ENCODE measurements at places on chromosomes 5 and 9.

- no peak for DNase-seq
Observed at GRCh38 chr5:87746341-87746740, 333.6 kb upstream of the CCNH start.

DNA sequence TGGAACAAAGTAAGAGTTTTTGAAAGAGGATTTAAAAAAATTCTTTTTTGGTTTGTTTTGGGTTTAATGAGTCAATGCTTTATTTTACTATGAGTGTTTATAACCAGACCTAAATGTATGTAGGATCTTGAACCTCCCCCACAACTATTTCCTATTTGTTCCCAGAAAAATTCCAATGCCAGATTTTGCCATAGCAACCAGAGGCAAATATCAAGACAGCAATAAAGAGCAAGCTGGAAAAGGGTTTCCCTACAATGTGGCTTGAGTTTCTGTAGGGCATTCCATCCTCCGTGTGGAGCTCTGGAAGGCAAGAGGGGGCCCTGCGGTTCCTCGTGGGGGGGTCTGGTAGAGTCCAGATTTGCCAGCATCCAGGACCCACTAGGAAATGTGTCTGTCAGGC, 27.8 kb upstream of the GDNF start:
- peak; percentile 83 for DNase-seq

GRCh38 chr5:1793966-1794900, 5.4 kb downstream of the MRPL36 start:
- DNase-seq, result peak; percentile 86

- DNase-seq, result peak; percentile 61
Observed at GRCh38 chr9:94872891-94873511, 146.5 kb downstream of the AOPEP start.

DNA sequence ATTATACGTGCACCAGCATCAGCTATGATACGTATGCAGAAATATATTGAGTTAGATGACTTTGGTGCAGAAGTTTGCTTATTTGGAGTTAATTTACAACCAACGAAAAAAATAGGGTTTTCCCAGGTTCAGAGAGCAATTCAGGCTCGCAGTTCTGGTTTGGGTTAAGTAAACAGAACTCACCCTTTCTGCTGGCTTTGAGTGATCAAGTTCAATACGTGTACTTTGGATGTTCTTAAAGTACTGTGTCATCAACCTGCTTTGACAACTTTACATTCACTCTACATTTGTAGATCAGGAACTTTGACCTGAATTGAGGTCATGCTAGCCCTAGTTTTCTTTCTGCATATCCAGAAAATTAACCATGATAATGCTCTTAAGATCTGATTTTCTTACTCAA, 40.7 kb downstream of the ACOT12 start:
- DNase-seq, result no peak

DNA sequence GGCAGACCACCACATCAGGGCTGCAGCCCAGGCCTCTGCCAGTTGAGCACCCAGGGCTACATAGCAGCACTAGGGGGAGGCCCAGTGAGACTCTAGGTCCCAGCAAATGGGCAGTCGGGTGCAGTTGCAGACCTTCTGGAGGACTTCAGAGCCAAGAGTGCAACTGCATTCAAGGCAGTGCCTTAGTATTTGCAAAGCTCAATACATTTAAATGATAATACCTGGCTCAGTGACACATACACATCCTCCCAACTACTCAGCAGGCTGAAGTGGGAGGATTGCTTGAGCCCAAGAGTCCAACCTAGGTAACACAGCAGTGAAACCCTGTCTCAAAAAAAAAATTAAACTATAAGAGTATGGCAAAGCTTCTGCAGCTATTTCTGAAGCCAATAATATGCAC, 38.6 kb upstream of the TMOD1 start:
- no peak for DNase-seq

- DNase-seq, result peak; percentile 86
Observed at GRCh38 chr9:4137681-4138099, 162.2 kb downstream of the GLIS3 start.

DNA sequence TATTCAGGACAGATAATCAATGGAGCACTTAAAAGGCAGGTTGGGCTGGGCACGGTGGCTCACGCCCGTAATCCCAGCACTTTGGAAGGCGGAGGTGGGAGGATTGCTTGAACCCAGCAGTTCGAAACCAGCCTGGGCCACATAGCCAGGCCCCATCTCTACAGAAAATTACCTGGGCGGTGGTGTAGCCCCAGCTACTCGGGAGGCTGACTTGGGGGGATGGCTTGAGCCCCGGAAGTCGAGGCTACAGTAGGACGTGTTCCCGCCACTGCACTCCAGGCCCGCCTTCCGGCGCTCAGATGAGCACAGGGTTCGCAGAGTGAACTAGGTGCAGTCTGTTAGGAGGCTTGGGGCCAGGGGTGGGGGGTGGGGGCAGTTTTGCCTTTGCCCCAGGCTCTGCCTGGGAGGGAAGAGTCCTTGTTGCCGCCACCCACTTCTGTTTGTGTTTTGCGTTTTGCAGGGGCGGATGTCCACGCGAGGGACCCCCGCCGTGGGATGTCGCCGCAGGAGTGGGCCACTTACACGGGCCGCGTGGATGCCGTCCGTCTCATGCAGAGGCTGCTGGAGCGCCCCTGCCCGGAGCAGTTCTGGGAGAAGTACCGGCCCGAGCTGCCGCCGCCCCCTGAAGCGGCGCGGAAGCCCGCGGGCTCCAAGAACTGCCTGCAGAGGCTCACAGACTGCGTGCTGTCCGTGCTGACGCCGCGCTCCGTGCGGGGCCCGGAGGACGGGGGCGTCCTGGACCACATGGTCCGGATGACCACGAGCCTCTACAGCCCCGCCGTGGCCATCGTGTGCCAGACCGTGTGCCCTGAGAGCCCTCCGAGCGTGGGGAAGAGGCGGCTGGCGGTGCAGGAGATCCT, 85.2 kb downstream of the ANKRD33B start:
- DNase-seq, result no peak

DNA sequence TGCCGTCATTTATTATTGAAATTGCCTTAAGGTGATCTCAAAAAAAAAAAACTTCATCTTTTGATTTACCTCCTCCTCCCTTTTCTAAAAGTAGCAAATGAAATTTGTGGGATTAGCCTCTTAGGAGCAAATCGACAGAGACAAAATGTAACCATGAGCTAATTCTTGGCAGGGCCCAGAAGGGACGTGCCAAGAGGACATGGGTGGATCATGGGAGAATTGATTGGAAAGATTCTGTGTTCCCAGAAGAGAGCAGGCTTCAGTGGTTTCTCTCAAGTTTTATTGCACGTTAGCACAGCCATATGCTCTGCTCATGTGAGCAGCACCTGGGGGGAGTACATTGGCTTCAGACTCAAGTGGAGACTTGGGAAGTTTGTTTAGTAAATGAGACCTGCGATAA, 394.6 kb downstream of the ELAVL2 start:
- DNase-seq, result no peak

DNA sequence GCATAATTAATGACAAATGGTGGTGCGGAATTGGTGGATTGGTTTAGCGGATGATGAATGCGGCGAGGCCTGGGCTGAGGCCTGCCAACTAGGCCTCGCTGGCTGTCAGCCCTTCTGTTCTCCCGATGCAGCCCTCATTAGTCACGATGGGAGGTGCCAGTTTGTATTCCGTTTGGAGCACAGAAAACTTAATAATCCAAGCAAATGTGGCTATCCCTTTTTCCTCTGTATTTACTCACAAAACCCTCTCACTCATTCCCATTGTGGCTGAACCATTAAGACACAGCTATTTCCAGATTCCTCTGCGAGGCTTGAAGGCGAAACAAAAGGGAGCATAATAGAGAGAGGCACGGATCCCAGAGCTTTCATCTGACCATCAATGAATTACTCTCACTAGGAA, 114.3 kb downstream of the MVB12B start:
- peak; percentile 84 for DNase-seq

- no peak for DNase-seq
Observed at GRCh38 chr5:14112998-14113652, 30.0 kb upstream of the TRIO start.

DNA sequence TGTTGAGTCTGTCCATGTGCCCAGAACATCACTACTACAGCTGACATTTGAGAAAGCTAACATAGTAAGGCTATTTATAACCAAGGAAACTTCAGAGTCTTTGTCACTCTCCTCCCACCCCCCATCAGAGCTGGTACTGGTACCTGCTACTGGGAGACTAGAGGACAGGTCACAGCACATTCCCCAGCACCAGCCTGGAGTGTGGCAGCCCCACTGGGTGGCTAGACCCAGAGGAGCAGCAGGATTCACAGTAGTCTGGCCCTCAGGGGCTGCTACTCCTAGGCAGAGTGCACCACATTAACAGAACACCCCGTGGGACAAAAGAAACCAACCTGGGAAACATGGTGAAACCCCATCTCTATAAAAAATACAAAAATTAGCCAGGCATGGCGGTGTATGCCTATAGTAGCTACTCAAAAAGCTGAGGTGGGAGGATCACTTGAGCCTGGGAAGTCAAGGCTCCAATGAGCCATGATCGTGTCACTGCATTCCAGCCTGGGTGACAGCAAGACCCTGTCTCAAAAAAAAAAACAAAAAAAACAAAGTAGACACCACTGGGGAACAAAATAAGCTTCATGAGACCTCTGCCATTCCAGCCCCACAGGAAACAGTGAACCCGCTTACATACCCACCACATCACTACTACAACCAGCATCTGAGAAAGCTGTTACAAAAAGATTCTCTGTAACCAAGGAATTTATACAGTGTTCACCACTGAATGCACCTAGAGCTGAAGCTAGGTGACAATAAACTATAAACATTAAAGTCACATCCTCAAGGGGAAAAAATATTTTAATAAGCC, 26.3 kb upstream of the PTGER4 start:
- no peak for DNase-seq

DNA sequence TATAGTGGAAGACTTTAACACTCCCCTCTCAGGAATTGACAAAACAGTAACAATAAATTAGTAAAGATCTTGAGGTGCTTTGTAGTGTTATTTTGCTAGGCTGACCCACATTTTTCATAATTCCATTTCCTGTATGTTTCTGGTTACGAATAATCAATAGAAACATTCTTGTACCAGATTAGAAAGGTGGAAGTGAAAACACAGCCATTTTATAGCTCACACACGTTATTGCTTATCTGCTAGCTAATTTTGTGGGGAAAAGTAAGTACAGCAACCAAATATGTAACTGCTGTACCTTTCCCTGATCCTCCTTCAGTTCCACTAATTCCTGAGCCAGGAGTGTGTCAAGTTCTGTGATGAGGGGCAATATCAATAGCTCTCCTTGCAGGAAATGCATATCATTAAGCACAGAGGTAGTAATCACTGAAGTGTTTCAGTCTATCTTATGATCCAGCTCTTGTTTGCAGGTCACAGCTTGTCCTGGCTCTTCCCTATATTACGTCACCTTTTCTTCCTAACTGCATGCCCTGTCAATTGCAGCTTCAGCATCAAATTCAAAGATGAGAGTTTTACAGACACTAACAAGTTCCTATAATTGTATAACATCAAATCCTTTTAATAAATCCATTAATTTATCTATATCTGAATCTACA, 59.4 kb downstream of the MINAR2 start:
- DNase-seq, result no peak

DNA sequence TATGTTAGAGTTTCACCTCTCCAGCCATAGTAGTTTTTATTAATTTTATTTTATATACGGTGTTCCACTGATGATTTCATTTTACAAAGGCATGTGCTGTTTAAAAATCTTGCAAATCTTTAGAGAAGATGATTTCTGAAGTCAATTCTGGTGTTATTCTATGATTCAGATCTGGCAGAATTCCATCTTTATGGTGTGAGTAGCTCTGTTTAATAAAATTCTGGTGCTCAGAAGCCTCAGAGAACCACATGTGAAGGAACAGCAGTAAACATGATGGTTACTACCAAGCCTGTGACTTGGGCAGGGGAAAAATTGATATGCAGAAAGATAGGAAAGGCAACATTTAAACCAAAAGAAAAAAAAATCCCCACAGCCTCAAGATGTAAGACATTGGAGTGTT, 299.7 kb downstream of the NPR3 start:
- DNase-seq, result peak; percentile 59

- DNase-seq, result no peak
Observed at GRCh38 chr5:119366540-119366881, 10.7 kb downstream of the TNFAIP8 start.

DNA sequence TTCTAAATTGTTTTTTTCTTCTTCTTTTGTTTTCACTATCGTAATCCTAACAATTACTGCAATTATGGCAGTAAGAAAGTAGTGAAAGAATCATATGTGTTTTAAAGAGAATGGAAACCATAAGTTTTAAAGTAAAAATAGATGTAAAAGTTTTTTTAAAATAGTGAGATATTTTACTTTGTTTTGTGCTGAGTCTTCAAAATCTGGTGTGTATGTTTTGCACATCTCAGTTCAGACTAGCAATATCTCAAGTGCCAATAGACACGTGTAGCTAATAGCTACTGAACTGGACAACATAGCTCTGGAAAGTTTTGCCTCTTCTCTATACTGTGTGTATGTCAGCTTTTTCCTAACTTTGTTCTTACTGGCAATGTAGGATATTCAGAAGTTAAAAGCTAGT, 45.0 kb downstream of the CDH6 start:
- DNase-seq, result no peak

DNA sequence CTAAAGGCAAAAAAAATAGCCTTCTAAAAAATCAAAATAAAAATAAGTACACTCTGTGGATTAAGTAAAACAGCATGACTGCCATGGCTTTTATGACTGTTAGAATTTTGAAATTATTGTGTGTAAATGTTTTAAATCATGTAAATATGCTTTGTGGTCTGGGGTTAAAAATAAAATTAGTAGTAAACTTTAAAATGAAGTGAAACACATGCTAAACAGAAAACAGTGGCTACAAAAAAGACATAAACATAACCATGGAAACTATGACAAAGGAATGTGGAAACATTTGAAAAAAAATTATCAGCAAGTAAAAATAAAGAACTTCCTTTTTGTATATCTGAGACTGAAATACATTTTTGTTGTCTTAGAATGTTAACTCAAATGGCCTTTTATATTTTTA, 134.5 kb upstream of the SPEF2 start:
- DNase-seq, result no peak

GRCh38 chr5:166302166-166302565, 1989.3 kb upstream of the WWC1 start:
- DNase-seq, result no peak

All from fibroblast of skin of right biceps (primary cell).